ENCODE measurements at places on chromosomes 5 and 9.

DNA sequence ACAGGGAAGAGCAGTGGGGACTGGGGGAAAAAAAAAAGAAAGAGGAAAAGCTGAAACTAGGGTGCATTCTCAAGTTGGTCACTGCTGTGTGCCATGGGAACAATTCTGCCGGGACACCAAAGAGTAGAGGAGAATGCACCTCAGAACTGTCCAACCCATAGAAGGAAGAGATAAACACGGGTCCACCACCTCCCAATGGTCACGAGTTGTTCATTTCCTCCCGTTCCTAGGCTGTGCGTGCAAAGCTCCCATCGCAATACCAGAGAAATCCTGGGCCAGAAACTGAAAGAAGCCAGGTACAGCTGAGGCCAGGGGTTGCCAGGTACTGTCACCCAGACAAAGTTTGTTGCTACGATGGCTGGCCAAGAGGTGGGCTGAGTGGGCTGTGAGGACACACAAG is 236.9 kb upstream of the ANKRD55 start:
- no peak for DNase-seq

DNA sequence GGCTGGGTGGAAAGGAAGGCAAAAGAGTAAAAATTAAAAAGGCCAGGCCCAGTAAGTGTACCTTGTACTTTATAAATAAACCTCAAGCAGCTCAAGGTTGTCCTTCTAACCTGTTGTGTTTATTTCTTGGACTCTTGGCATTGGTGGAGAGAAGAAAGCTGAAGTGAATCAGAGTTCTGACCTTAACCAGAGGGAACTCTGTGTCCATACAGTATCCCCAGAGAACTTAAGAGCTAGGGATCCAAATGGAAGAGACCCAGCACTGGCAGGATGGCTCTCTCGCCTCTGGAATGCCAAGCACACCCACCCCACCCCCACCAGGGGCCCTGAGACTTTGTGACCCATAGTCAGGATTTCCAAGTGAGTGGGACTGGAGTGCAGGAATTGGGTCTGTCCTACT is 14.2 kb downstream of the NUDT2 start:
- DNase-seq, result no peak

- no peak for DNase-seq
Observed at GRCh38 chr5:150361301-150361700, 3.8 kb downstream of the TCOF1 start.

DNA sequence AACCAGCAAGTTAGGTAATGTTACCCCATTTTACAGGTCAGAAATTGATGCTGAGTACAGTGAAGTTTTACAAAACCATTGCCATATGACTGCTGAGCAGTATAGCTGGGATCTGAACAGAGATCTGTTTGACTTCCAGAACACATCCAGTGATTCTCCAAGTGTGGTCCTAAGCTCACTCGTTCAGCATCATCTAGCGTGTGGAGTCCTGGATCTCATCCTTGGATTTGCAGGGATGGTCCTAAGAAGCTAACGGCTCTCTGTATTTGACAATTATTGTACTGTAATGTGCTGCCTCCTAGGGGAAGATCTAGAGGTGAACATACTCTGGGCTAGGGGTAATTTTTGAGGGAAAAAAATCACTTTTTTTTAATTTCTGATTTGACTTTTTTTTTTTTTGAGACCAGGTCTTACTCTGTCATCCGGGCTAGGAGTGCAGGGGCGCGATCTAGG is 1.4 kb downstream of the SLC26A2 start:
- no peak for DNase-seq

- peak; percentile 58 for DNase-seq
Observed at GRCh38 chr5:82097-82496, 9.9 kb upstream of the PLEKHG4B start.

- DNase-seq, result no peak
Observed at GRCh38 chr5:168591302-168592013, 12.3 kb upstream of the PANK3 start.

- DNase-seq, result no peak
Observed at GRCh38 chr5:59174248-59174844, 591.5 kb downstream of the RAB3C start.

DNA sequence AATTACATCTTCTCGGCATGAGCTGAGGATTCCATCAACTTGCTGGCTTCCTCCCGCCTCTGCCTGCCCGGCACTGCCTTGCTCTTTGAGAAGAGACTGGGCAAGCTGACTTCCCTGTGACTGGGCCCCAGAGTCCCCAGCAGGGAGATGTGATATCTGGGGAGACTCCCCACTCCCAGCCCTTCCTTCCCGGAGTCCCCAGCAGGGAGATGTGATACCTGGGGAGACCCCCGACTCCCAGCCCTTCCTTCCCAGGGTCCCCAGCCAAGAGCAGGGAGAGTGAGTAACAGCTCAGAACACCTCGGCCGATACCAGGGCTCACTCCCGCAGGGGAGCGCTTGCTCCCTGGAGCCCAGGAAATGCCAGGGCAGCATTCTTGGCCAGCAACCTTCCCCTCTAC is 90.1 kb upstream of the NEURL1B start:
- DNase-seq, result no peak

DNA sequence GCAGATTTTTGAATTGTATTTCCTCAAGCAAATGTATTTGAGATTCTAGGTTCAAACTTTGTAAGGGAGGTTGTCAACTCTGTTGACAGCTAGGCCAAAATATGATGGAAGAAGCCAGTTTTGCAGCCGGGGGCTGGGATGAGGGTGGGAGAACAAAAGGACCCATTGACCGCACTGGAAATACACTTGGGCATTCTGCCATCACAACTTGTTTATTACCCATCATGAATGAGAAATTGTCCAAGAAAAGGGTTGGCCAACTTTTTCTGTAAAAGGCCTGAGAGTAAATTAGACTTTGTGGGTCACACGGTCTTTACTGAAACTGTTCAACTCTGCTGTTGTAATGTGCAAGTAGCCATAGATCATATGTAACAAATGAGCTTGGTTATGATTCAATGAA is 221.3 kb upstream of the KLF9 start:
- no peak for DNase-seq

DNA sequence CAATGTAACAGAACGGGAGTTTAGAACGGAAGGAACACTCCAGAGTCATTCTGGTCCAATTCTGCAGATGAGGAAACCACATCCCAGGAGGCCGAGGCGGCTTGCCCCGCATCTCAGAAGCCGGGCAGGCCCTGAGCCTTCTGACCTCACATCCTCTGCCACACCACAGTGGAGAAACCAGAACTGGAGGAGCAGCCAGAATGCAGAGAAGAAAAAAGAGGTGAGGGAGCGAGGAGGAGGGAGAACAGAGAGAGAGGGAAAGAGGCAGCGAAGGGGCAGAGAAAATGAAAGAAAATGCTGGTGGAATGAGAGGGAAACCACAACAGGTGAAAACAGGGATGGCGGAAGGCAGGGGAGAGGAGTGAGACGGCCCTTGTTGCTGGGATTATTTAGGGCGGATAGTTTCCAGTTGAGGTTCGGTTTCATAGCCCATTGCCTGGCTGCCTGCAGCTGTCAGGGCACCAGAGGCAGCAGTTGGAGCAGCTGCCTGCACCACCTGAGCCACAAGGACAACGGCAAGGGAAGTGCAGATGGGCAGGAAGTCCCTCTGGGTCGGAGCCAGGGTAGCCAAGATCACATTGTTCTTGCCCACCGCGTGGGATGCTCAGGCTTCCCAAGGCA is at the start of gene HMHB1:
HMHB1 (plus strand) TSS at position 77 of the 621 bp plus-strand sequence.
- no peak for DNase-seq

GRCh38 chr9:134989206-134990065 is 71.7 kb upstream of the FCN1 start:
- DNase-seq, result no peak

GRCh38 chr5:144275329-144275728 is 104.7 kb downstream of the KCTD16 start:
- no peak for DNase-seq

DNA sequence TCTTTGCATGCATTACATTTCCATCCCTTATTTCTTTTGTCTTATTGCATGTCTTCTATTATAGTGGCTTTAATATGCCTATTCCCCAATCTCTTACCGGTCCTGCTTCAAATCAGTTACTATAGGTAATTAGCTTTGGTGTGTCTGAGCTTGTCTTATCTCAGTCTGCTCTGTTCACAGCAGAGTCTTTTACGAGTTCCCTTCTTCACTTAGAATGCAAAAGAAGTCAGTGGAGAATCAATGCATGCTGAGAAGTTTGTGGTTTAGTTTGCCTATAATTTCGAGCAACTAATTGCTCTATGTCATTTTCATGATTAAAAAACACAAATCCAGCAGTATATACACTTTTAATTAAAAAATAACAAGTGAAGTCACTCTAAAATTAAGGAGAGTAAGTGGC is 545.0 kb downstream of the SLCO4C1 start:
- DNase-seq, result no peak

DNA sequence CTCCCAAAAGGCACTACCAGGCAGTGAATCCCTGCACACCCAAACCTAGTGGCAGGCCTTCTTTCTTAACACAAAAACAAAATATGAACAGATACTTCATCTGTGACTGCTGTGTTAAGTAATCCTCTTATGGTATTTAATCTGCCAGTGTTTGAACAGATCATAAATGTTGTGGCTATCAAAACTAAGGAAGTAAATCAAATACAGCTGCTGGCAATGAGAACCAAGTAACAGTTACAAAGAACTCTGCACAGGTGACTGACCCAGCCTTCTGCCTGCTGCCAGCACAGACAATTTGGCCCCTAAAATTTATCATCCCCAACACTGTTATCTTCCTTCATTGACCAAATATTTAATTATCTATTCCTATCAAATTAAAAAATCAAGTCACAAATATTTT is 78.0 kb downstream of the GNAQ start:
- no peak for DNase-seq

DNA sequence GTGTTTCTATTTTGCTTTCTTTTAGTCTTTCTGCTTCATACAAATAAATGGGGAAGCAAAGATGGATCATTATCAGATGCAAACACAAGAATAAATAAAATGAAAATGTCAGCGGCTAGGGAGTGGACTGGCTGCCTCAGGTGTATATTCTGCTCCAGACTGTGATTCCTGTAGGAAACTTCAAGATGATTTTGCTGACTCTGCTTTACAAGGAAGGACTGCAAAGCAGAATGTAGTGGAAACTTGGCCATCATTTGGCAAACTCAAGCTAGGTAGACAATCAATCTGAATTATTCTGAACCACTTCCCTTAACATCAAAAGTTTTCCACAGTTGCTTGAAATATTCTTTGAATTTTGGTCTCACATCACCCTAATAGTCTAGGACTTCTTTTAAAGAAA is 38.1 kb upstream of the NREP start:
- DNase-seq, result no peak

- no peak for DNase-seq
Observed at GRCh38 chr9:97276310-97276852, 31.1 kb upstream of the CCDC180 start.

GRCh38 chr9:127647451-127647850 is 35.4 kb downstream of the STXBP1 start:
- no peak for DNase-seq

DNA sequence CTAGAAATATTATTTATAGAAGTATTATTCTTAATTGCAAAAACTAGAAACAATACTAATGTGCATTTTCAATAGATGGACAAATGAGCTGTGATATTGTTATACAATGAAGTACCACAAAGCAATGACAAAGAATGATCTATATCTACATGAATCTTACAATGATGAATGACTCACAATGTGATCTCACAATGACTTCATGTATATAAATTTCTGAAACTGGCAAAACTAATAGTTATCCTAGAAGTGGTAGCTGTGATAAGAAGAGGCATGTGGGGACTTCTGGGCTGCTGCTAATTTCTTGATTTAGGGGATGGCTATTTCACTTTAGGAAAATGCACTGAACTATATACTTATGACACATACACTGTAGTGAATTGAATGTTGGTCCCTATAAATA is 396.0 kb upstream of the ZNF608 start:
- no peak for DNase-seq

GRCh38 chr9:73146111-73146815 is 5.4 kb upstream of the ANXA1 start:
- DNase-seq, result no peak

DNA sequence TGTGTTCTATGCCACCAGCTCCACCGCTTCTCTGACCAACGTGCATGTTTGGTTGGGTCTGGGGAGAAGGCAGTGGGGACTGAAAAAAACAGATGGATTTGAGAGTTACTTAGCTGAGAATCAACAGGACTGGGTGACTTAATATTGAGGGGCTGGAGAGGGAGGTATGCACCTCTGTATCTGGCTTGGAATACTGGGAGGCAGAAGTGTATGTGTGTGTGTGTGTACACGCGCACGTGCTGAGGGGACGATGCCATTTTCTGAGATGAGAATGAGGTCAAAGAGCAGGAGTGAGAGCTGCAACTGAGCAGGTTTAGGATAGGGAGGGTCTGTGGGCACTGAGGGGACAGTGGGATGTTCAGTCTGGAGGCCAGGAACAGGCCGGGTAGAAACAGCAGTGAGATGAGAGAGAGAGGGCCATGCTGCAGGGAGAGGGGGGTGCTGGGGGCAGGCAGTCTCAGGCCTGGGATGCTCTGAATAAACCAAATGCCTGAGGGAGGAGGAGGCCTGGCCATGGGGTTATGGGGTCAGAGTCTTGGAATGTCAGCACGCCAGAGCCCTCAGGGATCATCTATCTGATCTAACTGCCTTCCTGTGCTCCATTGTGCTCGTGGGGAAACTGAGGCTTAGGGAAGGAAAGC is 14.0 kb downstream of the PDGFRB start:
- DNase-seq, result peak; percentile 57

DNA sequence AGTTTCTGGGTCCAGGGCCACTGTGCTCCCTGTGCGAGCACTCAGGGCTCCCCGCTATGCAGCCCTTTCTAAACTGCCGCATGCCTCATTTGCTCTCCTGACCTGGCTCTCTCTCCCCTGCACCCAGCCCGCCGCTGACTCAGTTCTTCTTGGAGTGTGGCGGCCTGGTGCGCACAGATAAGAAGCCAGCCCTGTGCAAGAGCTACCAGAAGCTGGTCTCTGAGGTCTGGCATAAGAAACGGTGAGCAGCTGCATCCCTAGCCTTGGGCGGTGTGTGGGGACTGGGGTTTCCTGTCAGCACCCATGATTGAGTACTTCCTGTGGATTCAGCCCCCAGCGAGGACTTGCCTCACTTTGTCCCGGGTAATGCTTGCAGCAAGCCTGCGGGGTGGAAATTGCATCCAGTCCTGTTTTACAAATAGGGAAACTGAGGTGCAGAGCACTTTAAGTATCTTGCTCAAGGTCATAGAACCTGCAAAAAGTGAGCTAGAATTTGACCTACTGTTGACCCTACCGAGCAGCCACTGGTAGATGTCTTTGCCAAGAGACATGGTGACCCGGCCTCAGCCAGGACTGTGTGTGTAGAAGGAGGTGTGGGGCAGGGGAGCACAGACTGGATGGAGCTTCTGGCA is 27.9 kb downstream of the USP20 start:
- DNase-seq, result peak; percentile 41

All from nephron progenitor cell (in vitro differentiated cells).